ENCODE measurements at places on chromosomes 5 and 9.
A peak's percentile ranks its signal among the peaks of the same experiment; 100 is the strongest.

DNA sequence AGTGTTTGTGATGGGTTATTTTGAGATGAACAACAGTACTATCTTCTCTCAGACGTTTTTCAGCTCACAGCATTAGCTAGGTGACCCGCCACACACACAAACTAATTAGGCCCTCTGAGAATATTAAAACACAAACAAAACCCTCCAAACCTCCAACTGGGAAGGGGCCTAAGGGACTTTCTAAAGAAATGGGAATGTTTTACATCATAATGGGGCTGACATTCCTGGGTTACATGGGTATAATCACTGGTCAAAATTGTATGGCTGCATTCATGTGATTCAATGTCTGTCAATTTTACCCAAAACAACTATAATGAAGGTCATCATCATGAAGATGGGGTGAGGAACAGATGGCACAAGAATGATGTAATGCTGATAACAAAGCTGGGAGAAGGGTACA is 59.6 kb downstream of the SPTLC1 start:
- DNase-seq, result no peak

- no peak for DNase-seq
These were observed 147.7 kb downstream of the DCP2 start for GRCh38 chr5:113124265-113124664.

DNA sequence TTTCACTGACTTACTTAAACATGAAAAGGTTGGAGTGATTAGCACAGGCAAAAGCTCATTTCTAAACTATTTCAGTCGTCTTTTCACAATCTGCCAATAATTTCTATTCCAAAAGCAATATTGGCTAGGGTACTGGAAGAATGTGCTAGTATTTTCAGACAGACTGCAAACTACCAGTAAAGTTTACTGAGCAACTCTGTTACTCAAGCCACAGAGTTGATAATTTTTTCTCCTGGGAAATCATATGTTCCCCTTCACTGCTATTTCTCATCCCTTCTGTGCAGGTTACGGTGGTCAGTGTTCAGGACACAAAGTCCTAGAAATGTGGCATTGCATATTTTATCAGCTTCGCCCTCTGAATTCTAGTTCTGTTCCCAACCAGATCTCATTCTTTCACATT is 343.3 kb upstream of the TNC start:
- no peak for DNase-seq

DNA sequence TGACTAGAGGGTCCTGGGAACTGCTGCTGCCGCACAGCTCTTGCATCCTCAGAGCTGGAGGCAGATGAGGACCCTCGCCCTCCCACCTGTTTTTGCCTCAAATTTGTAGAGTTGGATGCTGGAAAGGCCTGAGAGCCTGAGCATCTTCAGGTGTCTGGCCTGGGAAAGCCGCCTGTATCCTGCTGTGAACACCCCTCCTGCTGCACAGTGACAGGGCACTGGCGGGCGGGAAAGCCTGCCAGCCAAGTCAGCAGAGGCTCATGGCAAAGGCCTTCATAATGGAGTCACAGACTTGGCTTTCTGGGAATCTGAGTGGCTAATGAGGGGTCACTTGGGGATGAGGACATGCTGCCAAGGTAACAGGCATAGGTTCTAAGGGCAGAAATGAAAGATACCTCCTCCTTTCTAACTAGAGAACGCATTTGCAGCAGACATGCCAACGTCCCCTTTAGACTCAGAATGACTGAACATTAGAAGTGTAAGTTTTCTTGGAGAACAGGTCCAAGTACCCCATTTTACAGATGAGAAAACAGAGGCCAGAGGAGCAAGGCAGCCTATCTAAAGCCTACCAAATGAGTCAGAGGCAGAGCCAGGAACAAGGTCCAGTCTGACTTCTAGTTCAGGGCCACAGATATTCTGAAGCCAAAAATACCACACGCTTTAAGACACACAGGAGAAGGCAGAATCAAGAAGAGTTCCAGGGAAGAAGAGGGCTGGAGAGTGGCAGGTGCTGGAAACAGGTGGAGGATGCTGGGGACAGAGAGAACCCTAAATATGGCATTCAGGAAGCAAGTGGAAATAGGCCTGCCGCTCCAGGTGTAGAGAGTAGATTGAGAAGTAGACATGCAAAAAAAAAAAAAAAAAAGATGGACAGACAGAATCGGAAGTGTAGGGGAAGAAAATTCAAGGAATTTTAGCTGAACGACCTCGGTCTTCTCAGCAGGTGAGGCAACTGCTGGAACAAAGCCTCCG is 44.1 kb downstream of the EPB41L4B start:
- DNase-seq, result no peak

GRCh38 chr9:126956917-126957686 is 42.5 kb downstream of the RALGPS1 start:
- DNase-seq, result peak; percentile 16

DNA sequence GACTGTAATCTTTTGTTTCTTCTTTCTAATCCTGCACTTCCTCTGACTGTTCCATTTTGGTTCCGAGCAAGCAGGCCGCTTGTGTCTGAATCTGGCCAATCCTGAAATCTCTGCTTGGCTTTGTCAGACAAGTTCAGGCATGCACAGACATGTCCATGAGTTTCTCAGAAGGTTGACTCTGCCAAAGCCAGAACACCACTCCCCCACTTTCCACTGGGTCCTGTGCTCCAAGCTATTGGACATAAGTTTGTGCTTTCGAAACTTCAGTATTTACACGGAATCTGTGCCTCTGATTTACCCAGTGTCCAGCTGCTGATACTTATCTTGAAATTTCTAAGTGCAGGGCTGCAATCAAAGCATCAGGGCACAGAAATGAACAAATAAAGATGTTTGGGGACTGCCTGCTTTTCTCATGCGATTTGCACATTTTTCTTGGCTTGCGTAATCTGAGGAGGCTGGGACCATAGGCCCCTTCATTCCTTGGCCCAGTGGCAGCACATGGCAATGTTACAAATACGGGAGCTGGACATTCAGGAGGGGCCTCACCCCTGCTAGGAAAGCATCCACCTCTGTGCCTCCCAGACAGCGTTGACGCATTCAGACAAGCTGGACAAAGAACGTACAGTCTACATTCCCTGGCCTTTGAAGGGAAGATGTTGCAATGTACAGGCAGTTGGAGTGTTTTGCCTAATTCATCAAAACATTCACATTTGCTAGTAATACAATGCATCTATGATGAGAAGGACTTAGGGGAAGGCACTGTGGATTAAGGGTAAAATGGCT is 209.2 kb upstream of the PAPPA start:
- DNase-seq, result peak; percentile 100

GRCh38 chr5:99061299-99061698 is 132.5 kb upstream of the CHD1 start:
- no peak for DNase-seq

DNA sequence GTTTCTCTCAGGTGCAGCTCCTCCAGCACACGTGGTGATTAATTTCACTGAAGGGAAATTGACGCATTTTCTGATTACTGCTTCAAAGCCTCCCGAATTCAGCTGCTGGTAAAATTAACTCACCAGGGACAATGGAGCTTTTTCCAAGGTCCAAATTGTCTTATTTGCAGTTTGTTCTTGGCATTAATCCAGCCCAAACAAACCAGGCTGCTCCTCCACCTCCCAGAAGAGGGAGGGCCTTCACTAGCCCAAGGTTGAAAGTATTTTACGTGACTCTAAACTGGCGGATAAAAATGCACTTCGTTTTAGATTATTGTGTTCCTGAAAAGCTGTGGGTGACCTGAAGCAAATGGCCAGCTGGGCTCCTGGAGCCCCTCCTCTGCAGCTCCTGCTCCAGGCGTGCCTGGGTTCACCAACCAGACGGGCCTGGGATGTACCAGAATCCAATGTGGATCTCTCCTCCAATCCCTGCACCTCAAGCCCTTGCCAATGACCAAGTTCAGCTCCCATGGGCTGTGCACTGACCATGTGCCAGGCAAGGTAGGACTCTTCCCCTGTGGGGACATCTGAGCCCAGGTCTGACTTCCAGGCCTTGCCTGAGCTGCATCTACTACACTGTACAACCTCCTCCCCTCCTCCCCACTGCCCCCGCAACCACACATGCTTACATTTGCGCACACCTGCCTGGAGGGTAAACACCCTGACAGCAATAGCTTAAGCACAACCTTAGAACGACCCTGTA is 193.4 kb downstream of the CDK5RAP2 start:
- peak; percentile 38 for DNase-seq

GRCh38 chr5:150851039-150851438 is 4.7 kb downstream of the IRGM start:
- DNase-seq, result no peak

DNA sequence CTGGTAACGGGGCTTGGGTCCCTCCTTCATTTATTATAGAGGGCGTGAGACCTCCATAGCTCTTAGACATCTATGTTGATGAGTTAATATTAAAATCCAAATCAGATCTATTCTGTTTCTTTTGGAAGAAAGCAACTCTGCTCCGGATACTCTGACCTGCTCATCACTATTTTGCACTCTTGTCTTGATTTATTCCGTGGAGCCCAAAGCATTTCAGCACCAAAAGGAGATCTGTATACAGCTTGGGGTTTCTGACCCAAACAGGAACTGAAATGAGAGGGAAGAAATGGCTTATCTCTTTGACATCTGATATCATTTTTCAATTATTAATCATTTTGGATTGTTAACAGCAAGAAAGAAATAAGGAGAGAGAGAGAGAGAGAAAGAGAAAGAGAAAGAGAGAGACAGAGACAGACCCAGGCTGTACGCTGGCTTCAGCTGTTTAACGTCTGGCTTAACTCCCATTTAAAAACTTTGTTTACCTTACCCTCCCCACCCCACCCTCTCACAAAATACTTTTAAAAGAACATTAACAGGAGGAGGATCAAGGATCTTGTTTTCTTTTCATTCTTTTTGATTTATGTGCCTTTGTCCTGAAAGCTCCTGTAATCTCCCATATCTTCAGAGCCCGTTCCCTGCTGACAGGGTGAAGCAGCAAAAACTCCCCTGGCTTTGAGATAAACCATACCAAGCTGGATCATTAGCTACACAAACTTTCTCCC is 231.4 kb upstream of the TUT7 start:
- DNase-seq, result no peak

DNA sequence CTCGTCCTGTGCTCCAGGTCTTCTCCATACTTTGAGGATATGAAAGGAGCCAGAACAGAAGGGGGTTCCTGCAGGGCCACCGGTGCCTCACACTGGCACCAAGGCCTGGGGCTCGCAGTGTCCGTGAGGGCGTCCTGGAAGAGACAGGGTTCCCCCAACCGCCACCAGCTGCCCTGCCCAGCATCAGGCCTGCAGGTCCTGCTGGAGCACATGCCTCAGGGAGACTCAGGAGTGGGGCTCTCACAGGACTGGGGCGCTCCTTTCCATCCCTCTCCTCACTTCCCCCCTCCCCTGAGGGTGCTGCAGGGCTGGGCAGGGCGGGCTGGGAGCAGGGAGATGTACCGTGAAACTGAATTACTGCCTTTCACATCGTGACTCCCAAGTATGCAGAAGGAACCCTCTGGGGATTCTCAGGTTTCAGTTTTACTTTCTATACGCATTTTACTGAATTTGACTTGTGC is 31.7 kb downstream of the CEP72 start:
- no peak for DNase-seq

DNA sequence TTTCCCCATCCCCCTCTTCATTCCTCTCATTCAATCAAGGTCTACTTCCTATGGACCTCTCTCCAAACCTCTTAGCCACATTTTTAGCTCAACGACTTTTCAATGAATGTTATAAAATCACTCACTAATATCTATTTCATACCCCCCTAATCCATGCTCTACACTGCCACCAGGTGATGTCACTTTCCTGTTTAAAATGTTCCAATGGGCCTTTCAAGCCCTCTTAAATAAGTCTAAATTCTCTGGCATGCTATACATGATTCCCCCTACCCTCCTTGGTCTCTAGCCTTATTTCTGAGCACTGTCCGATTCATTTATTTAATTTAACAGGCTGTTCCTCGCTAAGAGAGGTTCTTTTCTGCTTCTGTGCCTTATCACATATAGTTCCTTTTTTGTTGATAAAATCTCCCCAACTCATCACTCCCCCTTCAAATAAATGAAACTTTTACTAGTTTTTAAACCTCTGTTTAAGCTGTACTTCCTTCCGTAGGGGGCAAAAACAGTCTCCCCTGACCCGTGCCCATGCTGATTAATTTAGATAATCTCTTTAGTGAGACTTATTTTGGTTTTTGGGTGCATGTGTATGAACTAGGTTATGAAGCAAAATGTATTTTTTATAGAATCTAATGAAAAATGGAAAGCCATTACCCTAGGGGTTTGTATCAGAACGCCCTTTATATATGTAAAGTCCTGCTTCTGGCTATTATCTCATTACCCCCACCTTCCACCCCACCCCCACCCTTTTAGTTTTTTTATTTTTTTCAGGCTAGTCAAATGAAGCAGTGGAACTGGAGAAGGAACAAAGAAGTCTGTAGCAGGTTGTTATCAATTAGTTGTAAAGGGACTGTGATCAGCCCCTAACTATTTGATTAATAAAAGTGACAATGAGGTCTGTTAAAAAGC is 9.0 kb downstream of the ABHD17B start:
- DNase-seq, result no peak

DNA sequence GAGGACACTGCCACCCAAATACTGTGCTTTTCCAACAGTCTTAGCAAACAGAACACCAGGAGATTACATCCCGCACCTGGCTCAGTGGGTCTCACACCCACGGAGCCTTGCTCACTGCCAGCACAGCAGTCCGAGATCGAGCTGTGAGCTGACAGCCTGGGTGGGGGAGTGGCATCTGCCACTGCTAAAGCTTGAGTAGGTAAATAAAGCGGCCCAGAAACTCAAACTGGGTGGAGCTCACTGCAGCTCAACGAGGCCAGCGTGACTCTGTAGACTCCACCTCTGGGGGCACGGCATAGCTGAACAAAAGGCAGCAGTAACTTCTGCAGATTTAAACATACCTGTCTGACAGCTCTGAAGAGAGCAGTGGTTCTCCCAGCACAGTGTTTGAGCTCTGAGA is 28.8 kb downstream of the EPB41L4A start:
- DNase-seq, result no peak

DNA sequence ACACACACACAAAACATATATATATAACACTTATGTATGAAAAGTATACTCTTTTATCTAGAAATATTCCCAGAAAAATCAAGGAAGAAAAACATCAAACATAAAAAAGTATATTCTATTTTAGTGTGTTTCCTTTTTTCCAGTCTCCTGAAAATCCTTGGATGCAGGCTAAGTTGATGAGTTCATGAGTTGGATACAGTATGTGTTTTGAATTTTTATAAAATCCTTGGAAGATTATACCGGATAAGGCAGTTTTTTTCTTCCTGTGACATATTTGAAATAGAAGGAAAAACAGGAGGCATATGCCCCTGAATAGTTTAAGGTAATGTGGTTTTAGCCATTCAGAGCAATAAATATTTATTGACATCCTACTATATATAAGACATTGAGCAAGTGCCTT is 203.6 kb downstream of the SNX18 start:
- no peak for DNase-seq

- no peak for DNase-seq
These were observed 60.5 kb downstream of the BASP1 start for GRCh38 chr5:17277907-17278306.

Data from fibroblast of the conjunctiva (primary cell).